HT1080 (cell line): ENCODE measurements at places on chromosomes 7 and 10. TPM values are rescaled to one million over a fixed set of nuclear protein-coding genes. Genes with fewer than 3 reads are reported as not detected.

COL13A1 gene
- total RNA-seq = 105 and 114 TPM in 2 replicates

WASHC2A gene
- 21.1 and 26.1 TPM in 2 replicates for total RNA-seq

SPACDR gene
- 0.85 TPM in 1 of 2 replicates, not detected in the other for total RNA-seq

ITIH5 gene
- total RNA-seq = not detected in 2 replicates

ACBD7 gene
- 0.27 and 0.39 TPM in 2 replicates for total RNA-seq

PTCD1 gene
- 6.5 and 8.5 TPM in 2 replicates for total RNA-seq

- DNase-seq = no peak
Observed at GRCh38 chr10:83960125-83960524, 179.2 kb upstream of the GHITM start.

DNA sequence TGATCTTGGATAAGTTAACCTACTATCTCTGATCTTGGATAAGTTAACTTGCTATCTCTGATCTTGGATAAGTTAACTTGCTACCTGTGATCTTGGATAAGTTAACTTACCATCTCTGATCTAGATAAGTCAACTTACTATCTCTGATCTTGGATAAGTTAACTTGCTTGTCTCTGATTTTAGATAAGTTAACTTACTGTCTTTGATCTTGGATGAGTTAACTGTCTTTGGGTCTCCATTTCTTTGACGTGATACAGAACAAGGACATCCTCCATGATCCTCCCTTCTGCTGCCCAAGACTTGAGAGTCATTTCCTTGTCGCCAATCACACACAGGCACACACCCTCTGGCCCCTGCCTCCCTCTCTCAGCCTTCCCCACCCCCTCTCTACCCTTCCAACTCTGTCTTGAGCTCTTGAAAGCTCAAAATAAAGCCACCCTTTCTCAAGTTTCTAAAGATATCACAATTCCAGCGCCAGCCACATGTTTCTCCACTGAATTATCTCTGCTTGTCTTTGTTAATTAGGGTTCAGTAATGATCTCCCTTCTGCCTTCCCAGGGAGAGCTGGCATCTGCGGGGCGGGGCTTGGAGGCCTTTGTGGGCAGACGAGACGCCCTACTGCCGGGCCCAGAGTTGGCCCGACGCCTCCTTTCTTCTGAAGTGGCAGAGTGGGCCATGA, 85.1 kb upstream of the GTF2I start:
- DNase-seq = no peak

DNA sequence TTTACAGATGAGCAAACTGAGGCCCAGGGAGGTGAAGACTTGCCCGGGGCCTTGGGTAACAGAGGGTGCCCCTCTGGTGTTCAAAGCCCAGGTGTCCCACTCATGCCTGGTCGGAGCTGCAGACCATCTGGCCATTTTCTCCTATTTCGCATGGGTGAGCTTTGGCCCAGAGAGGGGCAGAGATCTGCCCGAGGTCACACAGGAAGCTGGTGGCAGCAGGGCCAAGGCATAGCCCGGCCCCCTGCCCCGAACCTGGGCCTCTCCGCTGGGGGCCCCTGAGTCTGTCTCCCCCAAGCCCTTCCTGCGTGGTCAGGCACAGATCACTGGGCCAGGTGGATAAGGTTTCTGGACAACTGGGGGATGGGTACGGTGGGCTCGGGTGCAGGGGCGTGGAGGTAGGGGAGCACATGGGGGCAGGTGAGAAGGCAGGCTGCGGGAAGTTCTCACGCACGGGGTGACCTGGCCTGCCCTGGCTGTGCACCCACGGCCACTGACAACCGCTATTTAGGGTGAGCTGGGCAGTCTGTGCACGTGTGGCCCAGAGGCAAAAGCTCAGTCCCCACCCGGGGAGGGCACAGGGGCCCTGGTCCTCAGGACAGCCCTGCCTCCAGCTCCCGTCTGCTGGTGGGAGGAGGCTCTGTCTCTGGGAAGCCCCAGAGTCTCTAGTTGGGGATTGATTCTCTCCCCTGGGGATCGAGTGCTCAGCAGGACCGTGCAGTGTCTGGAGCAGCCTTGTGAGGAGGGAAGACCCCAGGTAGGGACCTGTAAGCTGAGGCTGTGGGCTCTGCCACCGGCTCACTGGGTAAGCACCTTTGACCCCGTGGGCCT, 68.6 kb downstream of the UNCX start:
- DNase-seq = no peak

DNA sequence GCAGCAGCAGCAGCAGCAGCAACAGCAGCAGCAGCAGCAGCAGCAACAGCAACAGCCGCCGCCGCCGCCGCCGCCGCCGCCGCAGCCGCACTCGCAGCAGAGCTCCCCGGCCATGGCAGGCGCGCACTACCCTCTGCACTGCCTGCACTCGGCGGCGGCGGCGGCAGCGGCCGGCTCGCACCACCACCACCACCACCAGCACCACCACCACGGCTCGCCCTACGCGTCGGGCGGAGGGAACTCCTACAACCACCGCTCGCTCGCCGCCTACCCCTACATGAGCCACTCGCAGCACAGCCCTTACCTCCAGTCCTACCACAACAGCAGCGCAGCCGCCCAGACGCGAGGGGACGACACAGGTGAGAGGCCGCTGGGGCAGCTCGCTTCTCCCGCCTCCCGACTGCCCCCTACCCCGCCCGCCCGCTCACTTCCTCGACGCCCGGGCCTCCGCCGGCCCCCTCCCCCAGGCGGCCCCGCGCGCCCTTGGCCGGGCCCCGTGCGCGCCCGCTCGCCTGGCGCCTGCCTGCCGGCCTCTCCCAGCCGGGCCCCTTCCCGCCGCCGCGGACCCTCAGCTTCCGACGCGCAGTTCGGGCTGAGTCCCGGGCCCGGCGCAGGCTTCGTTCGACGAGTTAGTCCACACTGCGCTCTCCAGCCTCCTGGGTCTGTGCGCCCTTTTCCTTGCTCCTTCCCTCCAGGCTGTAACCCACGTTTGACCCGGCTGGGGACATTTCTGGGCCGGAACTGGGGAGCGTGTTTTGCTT, 882 bp downstream of the DLX6 start:
- peak; percentile 59 for DNase-seq

- no peak for DNase-seq
Observed at GRCh38 chr10:132861884-132862461, 76.0 kb upstream of the NKX6-2 start.

DNA sequence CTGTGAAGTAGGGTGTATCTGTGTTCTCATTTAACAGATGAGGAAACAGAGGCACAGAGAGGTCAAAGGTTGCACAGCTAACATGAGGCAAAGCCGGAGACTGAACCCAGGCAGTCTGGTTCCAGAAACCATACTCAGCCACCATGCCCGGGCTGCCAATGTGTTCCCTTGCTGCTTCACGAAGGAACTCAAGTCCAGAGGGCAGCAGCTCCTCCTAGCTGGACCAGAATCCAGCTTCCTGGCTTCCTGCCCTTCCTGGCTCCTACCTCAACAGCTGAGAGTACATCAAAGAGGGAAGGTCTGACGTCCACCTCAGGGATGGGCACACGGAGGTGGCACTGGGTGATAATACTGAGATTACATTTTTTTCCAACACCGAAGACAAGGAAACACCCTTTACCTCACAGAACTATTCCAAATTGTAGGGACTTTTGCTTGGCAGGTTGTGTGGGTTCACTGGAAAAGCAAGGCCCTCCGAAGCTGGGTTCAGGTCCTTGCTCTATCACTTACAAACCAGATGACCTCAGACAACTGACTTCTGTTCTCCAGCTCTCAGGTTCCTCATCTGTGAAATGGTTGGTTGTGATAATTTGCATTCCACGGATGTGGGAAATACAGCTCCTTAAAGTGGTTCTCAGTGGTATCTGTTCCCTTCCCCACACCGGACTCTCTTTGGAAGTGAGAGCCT, 154.1 kb upstream of the ZMIZ1 start:
- DNase-seq = no peak

DNA sequence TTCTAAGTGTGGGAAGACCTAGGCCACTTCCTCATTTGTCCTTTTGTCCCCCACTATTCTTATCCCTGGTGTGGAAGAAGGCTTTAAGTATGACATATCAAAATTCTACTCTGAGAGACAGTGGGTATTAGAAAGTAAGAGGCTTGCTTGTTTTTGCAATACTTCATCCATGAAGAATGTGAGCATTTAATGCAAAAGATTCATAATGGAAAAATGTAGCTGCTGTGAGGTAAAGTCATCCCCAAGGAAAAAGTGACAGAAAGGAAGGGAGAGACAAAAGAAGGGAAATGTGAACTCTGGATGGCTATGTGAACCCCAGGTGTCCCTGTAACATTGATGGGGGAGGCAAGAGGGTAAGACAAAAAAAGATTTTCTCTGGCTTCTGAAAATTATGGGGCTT, 607.5 kb downstream of the SORCS1 start:
- DNase-seq = peak; percentile 20
